ENCODE measurements at places on chromosomes 13 and 19.

- DNase-seq: peak; percentile 98
Measured at GRCh38 chr19:17470068-17470841, at the start of gene SLC27A1. SLC27A1 (plus strand) TSS chr19:17470524; CDS start chr19:17470541, 17 bp downstream.

GRCh38 chr19:17576758-17577456, 21.5 kb downstream of the COLGALT1 start:
- no peak for DNase-seq

- DNase-seq: no peak
Measured at GRCh38 chr13:28333204-28333881, 161.6 kb downstream of the FLT1 start.

DNA sequence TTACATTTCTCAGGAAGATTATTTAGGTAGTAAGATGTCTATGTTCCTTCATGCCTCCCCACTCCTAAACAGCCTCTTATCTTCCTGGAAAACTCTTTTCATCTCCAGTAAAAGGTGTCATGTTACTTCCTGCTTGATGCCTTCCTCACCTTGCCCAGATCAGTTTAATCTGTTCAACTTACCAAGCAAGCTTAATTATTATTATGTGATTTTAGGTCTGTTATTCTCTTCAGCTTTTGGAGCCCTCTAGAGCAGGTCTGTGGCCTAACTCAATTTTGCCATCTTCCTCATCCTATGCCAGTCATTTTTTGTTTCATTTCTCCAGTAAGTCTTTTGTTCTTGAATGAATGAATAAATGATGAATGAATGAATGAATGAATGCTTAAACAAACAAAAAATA, 528.4 kb downstream of the DCT start:
- no peak for DNase-seq

- DNase-seq: no peak
Measured at GRCh38 chr13:67763384-67763783, 533.2 kb upstream of the PCDH9 start.
